Right lobe of liver (tissue), 6 donors: ENCODE measurements at places on chromosomes 6 and 20. TPM values are rescaled to one million over a fixed set of nuclear protein-coding genes. Genes with fewer than 3 reads are reported as not detected.

Gene ALDH5A1
- 57.0 TPM for total RNA-seq

DNA sequence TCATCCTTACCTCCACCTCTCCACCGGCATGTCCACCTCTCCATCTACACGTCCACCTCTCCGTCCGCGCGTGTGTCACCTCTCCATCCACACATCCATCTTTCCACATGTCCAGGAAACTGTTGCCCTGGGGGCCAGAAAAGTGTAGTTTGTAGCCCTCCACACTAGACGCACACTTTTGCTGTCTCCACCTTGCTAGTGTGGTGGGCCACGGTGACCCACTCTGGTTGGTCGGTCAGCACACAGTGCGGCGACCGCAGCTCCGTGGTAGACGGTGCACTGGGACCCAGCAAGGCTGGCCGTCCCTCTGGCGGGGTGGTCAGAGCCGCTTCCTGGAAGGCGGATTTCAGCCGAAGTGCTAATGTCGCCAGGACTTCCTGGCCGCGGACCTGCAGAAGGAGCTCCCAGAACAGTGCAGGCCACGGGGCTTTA lies 268.6 kb downstream of the DLL1 start:
- H3K27ac ChIP-seq = no peak overlapping the region
- no peaks in the 10 kb centered on the region for H3K36me3 ChIP-seq

Gene UBE2C
- total RNA-seq = 1.2 TPM

Gene RHAG
- total RNA-seq = 0.98 TPM

- H3K4me3 ChIP-seq = no peak within 1 kb of the TSS
- H3K36me3 ChIP-seq = no peaks in the 10 kb centered on the region
- H3K4me1 ChIP-seq = no peaks in the 10 kb centered on the region
- H3K27ac ChIP-seq = no peak within 1 kb of the TSS
Observed at GRCh38 chr6:41286544-41287346, at the start of gene TREM1. Gene TREM1 (minus strand): TSS chr6:41286682. CDS start chr6:41286655, 27 bp downstream.

DNA sequence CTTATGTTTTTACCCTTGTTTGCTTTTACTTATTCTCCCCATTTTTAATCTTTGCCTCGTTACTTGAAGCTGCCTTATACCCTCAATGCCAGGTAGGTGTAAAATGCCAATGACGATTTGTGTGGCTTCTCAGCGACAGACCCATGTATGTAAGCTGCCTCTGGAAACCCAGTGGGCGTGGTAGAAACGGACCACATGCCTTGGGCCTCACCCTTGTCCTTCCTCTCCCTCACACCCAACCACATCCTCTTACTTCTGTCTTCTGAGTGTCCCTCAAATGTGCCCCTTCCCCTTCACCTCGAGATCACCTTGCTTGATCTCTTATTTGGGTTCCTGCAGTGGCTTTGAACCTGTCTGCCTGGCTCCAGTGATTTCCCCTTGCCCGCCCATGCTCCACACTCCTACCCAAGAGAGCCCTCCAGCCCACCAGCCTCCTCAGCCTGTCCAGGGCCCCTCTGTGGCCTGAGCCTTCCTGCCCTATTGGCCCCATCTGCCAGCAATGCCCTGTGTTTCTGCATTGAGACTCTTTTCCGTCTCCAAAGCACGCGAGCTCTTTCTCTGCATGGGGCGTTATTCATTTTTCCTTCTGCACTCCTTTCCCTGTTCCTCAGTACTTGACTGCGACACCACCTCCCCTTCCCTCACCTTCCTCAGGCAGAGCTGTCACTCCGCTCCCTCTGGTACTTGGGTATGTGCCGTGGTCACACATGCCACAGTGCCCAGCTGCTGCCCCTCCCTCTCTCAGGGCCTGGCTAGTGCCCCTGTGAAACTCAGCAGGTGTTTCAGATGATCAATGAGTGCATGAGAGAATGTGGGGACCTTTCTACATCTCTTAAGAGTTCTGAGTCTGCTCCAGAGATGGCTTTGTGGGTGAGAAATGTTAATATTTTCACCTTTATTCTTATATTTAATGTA lies 115.4 kb downstream of the SLX4IP start:
- H3K27ac ChIP-seq = no peak overlapping the region
- H3K4me1 ChIP-seq = no peaks in the 10 kb centered on the region
- no peaks in the 10 kb centered on the region for H3K27me3 ChIP-seq

DNA sequence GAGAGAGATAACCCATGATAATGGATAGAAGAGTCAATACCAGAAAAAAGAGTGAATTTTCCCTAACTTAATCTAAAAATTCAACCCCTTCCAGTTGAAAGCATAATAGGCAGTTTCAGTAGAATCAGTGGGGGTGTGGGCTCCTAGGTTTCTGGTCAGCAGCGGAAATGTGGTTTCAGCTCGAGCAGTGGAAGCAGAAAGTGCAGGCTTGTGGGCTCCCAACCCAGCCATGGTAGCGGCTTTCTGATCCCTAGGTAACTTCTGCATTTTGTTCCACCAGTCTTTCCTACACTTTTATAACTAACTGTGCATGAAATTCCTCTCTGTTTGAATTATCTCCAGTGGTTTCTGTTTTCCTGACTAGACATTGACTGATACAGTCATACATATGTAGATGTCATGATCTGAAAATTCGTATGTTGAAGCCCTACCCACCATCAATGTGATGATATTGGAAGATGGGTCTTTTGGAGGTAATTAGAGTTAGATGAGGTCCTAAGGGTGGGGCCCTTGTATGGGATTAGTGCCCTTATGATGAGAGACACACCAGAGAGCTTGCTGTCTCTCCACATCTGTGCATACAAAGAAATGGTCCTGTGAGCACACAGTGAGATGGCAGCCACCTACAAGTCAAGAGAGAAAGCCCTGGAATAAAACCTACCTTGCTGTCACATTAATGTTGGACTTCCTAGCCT lies 6.5 kb upstream of the DDO start:
- H3K27ac ChIP-seq = no peak overlapping the region
- no peaks in the 10 kb centered on the region for H3K36me3 ChIP-seq
- H3K27me3 ChIP-seq = no peaks in the 10 kb centered on the region
- peaks cover 21% of the 10 kb centered on the region for H3K4me1 ChIP-seq
- H3K4me3 ChIP-seq = no peak overlapping the region

Gene FAM83C
- not detected for total RNA-seq

Gene RNASET2
- total RNA-seq = 39.7 TPM

DNA sequence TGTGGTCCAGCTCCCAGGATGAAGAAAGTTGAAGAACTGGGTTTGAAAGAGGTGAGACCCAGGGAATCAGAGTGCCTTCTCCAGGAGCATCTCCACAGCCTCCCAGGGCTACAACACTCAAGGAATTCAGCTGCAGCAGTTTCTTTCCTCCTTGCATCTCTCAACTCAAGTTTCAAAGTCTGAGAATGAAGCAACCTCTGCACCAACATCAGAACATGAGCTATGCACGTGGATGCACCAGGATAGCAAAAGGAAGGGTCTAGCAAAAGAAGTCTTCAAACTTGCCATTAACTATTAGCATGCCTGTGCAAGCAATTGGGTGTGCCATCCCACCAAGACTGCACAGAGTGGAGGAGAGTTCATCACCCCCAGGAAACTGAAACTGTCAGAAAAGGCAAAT lies 193.9 kb downstream of the OTOR start:
- no peaks in the 10 kb centered on the region for H3K27me3 ChIP-seq
- no peak for DNase-seq
- H3K27ac ChIP-seq = no peak overlapping the region
- H3K36me3 ChIP-seq = no peaks in the 10 kb centered on the region

DNA sequence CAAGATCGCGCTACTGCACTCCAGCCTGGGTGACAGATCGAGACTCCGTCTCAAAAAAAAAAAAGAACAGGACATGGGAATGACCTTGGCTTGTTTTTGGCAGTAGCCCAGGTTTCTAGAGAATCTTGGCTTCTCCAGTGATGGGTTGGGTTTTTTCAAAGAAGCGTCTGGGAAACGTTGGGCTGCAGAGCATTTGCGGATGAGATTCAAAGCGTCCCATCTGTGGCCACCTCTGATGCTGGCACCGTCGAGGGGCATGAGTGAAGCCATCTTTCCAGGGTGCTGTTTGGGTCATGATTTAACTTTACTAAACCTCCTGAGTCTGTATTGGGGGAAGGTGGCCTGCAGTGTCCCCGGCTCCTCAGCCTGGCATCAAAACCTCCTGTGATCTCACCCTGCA lies 43.2 kb upstream of the SRF start:
- H3K27me3 ChIP-seq = no peaks in the 10 kb centered on the region
- H3K4me3 ChIP-seq = no peak overlapping the region
- no peaks in the 10 kb centered on the region for H3K36me3 ChIP-seq
- H3K4me1 ChIP-seq = no peaks in the 10 kb centered on the region

Gene CCN2
- total RNA-seq = 72.0 TPM

GRCh38 chr20:46946181-46946624 lies 51.6 kb downstream of the EYA2 start:
- H3K36me3 ChIP-seq = no peaks in the 10 kb centered on the region
- H3K27me3 ChIP-seq = no peaks in the 10 kb centered on the region
- DNase-seq = no peak
- H3K27ac ChIP-seq = no peak overlapping the region
- no peak overlapping the region for H3K4me3 ChIP-seq

GRCh38 chr20:31565699-31566318 lies 39.3 kb upstream of the ID1 start:
- no peak overlapping the region for H3K4me3 ChIP-seq
- H3K27me3 ChIP-seq = no peaks in the 10 kb centered on the region
- peaks cover 23% of the 10 kb centered on the region for H3K4me1 ChIP-seq
- H3K27ac ChIP-seq = no peak overlapping the region
- peaks cover 37% of the 10 kb centered on the region for H3K36me3 ChIP-seq

Gene CLDN20
- not detected for total RNA-seq

DNA sequence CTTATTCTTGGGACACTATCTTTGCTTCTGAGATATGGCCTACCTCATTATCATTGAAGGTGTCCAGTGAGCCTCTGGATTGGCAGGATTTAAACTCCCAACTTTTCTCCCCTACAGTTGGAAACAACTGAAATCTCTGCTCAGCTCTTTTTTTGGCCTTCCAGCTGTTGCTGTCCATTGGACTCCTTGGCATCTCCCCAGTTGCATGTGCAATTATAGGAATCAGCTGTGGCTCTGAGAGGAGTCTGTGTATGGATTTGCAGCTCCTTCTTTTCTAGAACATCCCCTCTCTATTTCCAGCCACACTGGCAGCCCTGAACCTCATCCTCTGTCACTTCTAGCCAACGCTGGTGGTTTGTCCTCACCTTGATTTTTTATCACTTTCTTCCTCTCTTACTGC lies 21.2 kb downstream of the RAB22A start:
- H3K27ac ChIP-seq = no peak overlapping the region
- no peaks in the 10 kb centered on the region for H3K27me3 ChIP-seq
- H3K4me3 ChIP-seq = no peak overlapping the region
- H3K36me3 ChIP-seq = no peaks in the 10 kb centered on the region
- DNase-seq = no peak

GRCh38 chr6:51533962-51534361 lies 553.5 kb downstream of the PKHD1 start:
- no peak for DNase-seq
- no peaks in the 10 kb centered on the region for H3K36me3 ChIP-seq
- no peak overlapping the region for H3K27ac ChIP-seq

Gene ALDH8A1
- 162 TPM for total RNA-seq

Gene SCGN
- 1.2 TPM for total RNA-seq

Gene ATP6V1G2
- total RNA-seq = not detected

GRCh38 chr6:17207281-17207680 lies 73.9 kb upstream of the RBM24 start:
- DNase-seq = no peak
- H3K27ac ChIP-seq = no peak overlapping the region
- no peaks in the 10 kb centered on the region for H3K27me3 ChIP-seq
- no peaks in the 10 kb centered on the region for H3K36me3 ChIP-seq
- no peak overlapping the region for H3K4me3 ChIP-seq

Gene LCA5
- total RNA-seq = 0.42 TPM

DNA sequence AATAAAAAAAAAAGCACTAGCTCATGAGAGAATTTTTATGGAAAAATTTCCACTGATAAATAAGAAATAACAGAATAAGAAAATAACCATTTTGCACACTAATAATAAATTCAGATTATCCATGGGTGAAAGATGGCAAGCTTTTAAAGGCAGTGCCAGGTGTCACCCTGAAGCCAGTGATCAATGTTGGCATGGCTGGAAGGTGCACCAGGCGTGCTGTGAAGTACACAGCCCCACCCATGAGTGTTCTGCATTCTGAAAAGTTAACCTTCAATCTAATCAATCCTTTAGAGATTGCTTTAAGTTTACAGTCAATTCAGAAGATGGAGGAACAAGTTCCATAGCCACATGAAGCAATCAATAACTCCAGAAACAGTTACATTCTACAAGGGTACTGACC lies 284.4 kb downstream of the C6orf118 start:
- H3K4me3 ChIP-seq = no peak overlapping the region
- H3K27me3 ChIP-seq = no peaks in the 10 kb centered on the region
- DNase-seq = no peak
- H3K27ac ChIP-seq = no peak overlapping the region
- H3K36me3 ChIP-seq = no peaks in the 10 kb centered on the region

Gene HRH3
- not detected for total RNA-seq

Gene ATP5F1E
- 30.8 TPM for total RNA-seq

GRCh38 chr6:138393871-138394783 lies 9.9 kb upstream of the HEBP2 start:
- H3K36me3 ChIP-seq = no peaks in the 10 kb centered on the region
- no peaks in the 10 kb centered on the region for H3K27me3 ChIP-seq
- no peak overlapping the region for H3K27ac ChIP-seq
- H3K4me3 ChIP-seq = no peak overlapping the region

Gene PTCRA
- total RNA-seq = not detected

Gene ERMARD
- 11.1 TPM for total RNA-seq

DNA sequence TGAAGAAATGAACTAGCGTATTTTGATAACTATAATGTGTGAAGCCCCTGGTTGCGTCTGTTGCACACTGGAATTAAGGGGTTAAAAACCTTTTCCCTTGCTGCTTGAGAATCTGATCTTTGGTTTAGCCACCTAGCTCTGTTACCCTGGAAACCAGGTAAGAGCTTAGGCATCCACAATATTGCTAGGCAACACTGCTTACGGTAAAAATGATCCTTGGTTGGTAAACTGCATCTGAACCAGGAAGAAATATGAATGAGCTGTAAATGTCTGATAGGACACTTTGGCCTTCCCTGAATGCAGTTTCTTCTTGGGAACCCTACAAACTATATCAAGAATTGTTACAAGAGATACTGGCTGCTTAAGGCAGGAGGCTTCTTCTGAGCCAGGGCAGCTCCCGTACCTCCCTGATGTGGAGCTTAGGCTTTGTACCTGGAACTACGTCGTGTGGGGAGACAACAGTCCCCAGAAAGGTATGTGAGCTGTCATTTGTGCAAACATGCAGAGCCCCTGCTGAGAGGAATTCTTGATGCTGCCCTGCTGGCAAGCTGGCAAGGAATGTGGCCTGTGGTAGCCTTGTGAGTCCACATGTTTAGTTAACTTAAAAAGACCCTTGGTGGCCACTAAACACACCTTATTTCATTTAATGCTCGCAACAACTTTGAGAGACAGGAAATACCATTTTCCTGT lies 18.4 kb downstream of the UBE3D start:
- H3K4me1 ChIP-seq = no peaks in the 10 kb centered on the region
- no peaks in the 10 kb centered on the region for H3K27me3 ChIP-seq
- DNase-seq = no peak
- H3K36me3 ChIP-seq = no peaks in the 10 kb centered on the region
- H3K27ac ChIP-seq = no peak overlapping the region
